Body of pancreas (tissue), 4 donors: ENCODE measurements at places on chromosomes 2 and 18. TPM values are rescaled to one million over a fixed set of nuclear protein-coding genes. Genes with fewer than 3 reads are reported as not detected.

DNA sequence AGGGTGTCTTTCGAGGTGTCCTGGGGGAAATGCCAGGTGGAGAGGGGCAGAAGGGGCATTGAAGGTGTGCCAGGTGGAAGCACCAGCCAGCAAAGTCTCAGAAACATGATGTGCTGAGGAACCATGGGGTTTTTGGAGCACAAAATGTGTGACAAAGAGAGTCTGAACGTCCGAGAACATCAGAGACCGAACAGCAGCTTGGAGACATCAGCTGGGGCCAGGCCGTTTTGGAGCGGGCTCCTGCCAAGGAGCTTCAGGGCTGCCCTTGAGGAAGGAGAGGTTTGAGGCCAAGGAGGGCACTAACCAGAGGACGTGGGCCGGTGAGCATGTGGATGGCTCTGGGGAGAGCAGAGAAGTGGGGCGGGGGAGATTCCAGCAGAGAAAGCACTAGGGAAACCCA is 5.3 kb upstream of the MBP start:
- no peak for DNase-seq

DQX1 gene
- 2.0 TPM for total RNA-seq

SLC9A2 gene
- 1.0 TPM for total RNA-seq

CNTNAP5 gene
- total RNA-seq: 0.26 TPM

MC2R gene
- not detected for total RNA-seq
